Neural crest cell (in vitro differentiated cells): ENCODE measurements at places on chromosomes 5 and 9. TPM values are rescaled to one million over a fixed set of nuclear protein-coding genes. Genes with fewer than 3 reads are reported as not detected.

DNA sequence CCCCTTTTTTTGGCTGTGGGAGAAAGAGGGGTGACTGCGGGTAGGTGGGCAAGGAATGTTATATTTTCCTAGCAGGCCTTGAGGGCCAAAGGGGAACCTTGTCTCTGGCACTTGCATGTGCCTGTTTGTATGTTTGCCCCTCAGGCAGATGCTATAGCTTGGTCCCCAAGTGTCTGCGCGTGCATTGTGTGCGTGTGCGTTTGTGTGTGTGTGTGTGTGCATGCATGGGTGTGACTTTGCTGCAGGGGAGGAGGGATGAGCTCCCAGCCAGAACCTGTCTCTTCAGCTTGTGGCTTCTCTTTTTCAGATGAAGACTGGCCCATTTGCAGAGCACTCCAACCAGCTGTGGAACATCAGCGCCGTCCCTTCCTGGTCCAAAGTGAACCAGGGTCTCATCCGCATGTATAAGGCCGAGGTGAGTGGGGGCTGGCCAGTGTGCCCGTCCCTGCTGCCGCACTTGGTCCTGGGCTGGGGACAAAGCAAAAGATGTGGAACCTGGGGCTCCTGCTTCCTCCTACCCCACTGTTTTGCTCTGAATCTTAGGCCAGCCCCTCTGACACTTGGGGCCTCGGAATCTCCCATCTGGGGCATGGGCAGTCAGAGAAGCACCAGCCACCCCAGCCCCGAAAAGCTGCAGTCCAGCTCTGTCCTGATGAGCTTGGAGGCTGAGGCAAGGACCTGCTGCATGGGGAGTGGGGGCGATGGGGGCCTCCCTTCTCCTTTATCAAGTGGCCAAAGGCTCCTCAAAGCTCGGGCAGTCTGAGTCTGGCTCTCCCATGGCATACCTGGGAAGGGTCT, 31.1 kb downstream of the PTPA start:
- no peak for DNase-seq

- DNase-seq = no peak
Observed at GRCh38 chr9:103730866-103731265, 363.2 kb upstream of the SMC2 start.

DNA sequence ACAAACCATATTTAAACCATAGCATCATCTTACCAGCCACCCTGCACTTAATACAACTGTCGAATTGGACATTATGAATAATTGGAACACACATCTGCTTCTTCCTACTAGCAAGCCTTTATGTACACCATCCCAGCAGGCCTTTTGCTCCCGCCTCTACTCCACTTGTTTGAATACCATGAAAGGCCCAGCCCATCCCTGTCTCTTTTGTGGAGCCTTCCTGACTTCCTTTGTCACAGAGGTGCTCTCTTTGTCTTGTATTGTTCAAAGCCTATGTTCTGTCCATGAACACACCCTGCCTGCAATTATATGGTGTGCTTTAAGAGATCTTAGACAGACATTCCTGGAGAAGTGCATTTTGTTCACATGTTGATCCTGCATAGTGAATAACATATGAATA, 465.7 kb downstream of the DIRAS2 start:
- no peak for DNase-seq

DNA sequence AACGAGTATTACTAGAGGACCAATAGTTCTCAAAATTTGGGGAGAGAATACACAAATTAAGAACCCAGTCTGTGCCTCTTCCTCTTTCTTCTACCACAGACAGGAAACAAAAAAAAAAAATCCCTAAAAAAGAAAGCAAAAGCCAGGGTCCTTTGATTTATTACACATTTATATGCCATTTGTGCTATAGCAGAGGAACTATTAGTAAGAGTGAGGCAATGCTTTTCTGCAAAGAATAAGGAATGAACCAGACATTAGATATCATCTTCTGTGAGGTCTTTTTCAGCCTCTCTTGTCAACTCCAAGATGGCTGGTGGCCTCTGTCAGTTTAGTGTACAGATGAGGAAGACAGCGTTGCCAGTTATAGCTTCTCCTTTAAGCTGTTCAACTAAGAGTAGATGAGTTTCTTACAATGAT, 127.6 kb downstream of the RFX3 start:
- DNase-seq = no peak

GRCh38 chr9:132288966-132289365, 65.8 kb downstream of the SETX start:
- DNase-seq = no peak

PTGER4 gene
- total RNA-seq = not detected in 2 replicates

CFAP90 gene
- total RNA-seq = 0.68 and 0.84 TPM in 2 replicates

FBLL1 gene
- 5.9 and 7.3 TPM in 2 replicates for total RNA-seq
